ENCODE measurements at places on chromosomes 2 and 18.
A peak's percentile ranks its signal among the peaks of the same experiment; 100 is the strongest.

GRCh38 chr2:55109219-55109891, 59.1 kb upstream of the RTN4 start:
- DNase-seq, result peak; percentile 81

- DNase-seq, result no peak
These were observed at the start of gene YES1 for GRCh38 chr18:811892-812375. Gene YES1, minus strand, starts transcription at chr18:812242. Its CDS starts 55,415 bp downstream, at chr18:756827.

DNA sequence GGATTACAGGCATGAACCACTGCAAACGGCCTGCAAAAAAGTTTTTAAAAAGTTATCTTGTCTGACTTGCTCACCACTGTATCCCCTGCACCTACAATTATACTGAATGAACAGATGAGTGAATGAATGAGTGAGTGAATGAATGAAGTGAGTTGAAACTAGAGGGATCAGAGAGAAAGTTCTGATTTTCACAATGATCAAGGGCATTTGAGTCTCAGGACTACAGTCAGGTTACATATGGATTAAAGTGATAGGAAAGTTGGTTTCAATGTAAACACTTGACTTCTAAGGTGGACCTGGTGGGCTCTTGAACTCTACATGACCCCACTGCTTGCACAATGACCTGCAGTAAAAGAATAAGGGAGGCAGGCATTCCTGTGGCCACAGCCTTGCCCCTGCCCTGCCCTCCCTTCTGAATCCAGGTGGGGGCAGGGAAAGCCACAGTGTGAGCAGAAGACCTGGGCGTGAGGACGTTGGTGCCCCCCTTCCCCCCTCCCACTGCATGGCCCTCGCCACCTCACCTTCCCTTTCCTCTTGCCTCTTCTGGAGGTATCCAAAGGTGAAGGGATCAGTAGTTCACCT, 10.7 kb downstream of the C2orf80 start:
- peak; percentile 60 for DNase-seq

DNA sequence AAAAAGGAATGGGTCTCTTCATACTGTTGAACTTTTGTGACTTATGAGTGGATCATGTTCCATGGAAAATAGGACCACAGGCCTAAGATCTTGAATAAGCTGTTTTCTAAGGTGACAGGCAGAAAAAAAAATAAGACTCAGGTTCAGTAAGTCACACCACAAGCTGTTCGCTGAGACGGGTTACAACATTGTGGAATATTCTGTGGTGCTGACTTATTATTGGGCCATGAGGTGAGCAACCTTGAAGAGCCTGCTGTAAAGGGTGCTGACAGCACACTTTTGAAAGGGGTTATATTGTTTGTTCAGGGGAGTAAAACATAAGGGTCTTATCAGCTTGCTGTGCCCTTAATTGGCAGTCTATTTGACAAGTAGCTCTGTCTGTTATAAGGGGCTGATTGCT, 439.8 kb upstream of the SLC14A2 start:
- DNase-seq, result peak; percentile 24

GRCh38 chr18:74078257-74078656, 69.4 kb downstream of the FBXO15 start:
- DNase-seq, result no peak

DNA sequence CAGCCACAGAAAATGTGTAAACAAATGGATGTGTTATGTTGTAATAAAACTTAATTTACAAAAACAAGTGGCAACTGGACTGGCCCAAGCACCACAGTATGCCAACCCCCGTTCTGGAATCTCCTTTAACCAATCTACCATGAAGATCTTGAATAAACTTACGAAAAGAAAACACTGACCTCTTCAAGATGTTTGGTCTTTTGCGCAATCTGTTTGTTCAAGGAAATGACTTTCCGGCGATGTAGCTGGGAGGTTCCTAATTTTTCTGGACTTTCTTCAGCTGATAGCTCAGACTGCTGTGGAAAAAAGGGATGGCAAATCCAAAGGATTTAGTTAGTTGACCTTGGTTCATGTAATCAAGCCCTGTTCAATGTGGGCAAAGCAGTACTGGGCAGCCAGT, 55.7 kb downstream of the CCDC93 start:
- peak; percentile 98 for DNase-seq

DNA sequence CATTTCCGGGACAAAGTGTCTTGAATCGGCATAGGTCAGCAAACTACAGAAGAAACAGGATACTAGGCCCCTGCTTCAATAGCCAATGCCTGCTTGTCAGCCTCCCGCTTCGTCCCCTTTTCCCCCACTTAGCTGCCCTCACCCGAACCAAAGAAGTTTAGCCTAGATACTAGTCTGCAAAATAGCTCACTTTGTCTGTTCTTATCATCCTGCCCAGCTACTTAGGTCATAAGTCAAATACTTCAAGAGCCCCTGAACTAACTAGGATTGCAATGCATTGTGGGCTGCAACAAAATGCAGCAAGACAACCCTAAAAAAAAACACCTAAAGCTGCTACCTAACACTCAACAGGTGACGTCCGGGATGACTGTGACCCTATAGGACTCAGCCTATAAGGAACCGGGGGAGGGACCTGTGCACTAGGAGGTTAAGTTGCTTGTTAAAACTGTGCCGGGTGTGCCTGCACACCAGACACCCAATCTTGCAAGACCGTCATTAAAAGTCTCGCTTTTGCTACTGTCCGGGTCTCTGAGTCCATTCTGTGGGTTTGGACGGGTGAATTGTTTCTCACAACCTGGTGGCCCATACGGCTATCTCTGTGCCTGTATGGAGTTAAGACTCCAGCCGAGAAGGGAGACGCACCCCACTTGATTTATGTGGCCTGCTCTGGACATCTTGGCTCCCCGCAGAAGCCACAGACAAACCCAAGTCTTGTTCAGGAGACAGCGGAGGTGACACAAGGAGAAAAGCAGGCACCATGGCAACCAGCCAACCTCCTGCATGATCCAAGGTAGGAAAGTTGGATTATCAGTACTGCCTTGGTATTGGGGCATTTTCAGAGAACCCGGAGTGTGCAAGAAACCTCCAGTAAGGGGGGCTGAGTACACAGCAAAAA, 105.9 kb downstream of the HIBCH start:
- DNase-seq, result no peak

DNA sequence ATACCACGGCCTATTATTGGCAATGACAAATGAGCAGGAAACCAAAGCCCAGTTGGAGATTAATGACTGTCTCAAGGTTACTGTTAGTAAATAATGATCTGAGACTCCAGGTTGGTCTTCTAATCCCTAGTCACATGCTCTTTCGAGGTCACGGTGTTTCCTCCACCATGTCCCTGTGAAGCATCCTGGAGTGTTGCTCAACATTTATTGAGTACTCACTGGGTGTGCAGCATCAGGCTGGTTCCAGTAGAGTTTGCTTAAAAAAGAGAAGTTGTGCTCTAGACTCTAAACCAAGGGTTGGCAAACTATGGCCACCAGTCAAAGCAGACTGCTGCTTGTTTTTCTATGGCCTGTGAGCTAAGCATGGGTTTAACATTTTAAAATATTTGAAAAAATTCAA, 263.8 kb upstream of the ATP5MC3 start:
- no peak for DNase-seq

- no peak for DNase-seq
These were observed 148.1 kb downstream of the MBP start for GRCh38 chr18:76984193-76985155.

DNA sequence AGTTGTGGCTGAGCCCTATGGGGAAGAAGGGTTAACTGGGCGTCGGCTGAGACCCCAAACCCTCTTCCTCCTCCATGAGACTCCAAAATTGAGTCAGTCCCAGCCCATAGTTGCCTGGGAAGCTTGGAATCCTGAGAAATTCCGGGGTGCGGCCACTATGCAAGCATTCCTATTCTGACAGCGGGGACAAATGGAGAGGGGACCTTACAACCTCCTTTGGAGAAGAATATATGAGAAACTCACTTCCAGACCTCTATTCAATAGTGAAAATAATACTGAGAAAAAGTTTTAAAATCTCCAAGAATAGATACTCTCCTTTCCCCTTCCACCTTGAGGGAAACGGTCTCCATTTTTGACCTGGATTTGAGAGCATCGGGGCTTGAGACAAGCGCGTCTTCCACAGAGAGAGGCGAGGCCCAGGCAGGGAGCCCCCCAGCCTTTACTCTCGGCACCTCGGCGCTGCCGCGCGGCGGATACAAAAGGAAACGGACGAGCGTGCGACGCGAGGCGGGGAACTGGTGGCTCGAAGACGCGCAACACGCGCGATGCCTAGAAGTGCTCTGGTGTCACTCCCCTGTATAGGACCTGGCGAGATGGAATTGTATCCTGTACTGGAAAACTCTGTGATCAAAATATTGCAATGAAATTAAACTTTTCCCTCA, 11.1 kb downstream of the NR4A2 start:
- DNase-seq, result no peak

DNA sequence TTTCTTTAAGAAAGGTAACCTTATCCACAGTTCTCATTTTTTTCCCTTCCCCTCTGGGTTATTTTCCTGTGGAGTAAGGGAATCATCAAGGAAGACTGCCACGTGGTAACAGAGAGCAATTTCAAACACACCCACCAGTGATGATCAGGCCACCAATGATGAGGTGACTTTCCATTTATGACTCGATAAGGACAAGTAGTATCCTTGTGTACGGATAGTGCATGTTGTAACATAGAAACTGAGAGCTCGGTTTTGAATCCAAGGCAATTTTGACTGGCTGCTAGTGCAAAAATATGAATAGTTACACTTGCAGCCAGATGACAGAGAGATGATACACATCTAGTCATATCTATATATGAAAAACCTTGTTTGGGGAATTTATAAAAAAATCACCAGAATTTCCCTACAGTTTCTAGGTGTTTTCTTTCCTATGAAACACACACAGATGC, 143.6 kb upstream of the TCF4 start:
- no peak for DNase-seq

GRCh38 chr2:73516033-73516432, 126.2 kb downstream of the NAT8 start:
- DNase-seq, result peak; percentile 8

DNA sequence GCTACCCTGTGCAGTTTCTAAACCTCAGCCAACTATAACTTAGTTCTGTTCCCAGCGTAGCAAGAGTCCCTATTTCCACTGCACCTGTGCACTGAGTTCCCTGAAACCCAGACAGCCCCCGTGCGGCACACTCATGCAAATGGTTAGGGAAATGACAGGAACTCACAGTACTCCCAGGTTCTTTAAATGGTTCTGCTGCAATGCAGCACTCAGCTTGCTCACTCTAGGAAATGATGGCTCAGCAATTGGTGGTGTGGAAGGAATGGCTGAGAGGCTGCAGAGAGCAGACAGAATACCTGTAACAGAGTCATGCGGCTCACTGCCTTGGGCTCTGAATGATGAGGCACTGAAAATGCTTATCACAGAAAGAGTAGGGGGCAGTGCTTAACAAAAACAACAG, 143.0 kb downstream of the RAD51AP2 start:
- DNase-seq, result peak; percentile 19

DNA sequence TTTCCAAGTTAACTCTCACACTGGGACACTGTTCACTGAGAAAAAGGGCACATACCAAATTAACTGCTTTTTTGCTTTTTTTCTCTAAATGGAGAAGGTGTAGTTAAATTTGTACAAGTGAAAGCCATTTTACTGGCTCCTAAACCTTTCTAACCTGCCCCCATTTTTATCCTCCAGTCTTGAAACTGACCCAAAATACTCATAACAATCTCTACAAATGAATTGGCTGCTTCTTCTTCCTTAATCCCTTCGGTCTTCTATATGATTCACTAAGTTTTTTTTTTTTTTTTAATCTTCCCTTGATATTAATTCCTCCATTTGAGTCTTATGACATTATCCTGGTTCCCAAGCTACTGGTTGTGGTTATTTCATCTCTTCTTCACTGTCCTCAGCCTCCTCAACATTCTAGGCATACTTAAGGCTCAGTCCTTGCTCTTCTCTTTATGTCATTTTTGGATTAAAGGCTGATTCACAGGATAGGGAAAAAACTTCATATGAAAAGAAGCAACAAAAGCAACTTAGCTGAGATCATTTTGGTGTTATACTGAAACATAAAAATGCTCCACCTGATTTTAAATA, 19.8 kb downstream of the ORC2 start:
- DNase-seq, result no peak

GRCh38 chr2:18821431-18821830, 232.1 kb upstream of the NT5C1B start:
- DNase-seq, result no peak

- no peak for DNase-seq
These were observed 312.4 kb upstream of the MEIS1 start for GRCh38 chr2:66122516-66122915.

- no peak for DNase-seq
These were observed at the start of gene ADCYAP1 for GRCh38 chr18:904218-905090. Gene ADCYAP1, plus strand, starts transcription at chr18:904871. Its CDS starts 516 bp downstream, at chr18:905387.

DNA sequence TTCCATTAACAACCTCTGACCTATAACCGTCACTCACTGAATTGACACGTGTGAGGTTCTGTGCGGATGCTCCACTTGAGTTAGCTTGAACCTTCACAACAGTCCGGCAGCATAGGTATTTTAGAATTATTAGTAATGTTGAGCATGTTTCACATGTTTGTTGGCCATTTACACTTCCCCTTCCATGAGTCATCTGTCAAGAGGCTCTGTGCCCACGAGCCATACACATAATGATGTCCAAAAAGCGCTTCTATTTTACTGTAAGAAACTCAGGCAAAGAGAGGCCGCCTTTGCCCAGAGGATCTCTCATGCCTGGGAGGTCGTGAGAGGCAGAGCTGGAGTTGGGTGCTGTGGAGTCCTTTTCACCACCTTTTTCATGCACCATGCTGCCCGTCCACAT, 28.9 kb upstream of the TMEM214 start:
- peak; percentile 27 for DNase-seq

- DNase-seq, result no peak
These were observed 143.5 kb upstream of the MMADHC start for GRCh38 chr2:149731079-149731478.

DNA sequence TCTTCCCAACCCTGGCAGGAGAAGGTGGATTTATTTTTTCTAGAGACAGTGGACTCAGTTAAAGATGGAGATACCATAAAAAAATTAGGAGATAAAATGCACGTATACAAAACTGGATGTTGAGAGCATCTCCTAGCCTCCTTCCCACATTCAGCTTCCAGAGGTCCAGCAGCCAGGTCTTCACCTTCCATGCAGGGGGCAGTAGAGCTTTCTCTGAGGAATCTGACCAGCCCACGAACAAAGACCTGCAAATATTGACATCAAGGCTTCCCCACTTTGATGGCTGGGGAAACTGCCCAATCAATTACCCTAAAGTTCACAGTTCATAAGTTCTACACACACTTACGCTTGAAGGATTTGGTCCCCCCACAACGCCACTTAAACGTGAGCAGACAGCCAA, 24.5 kb downstream of the AQP4 start:
- DNase-seq, result no peak

- DNase-seq, result peak; percentile 59
These were observed 2.7 kb downstream of the ID2 start for GRCh38 chr2:8684540-8684877.

- DNase-seq, result no peak
These were observed 209.8 kb downstream of the KCNJ3 start for GRCh38 chr2:154908327-154908726.

DNA sequence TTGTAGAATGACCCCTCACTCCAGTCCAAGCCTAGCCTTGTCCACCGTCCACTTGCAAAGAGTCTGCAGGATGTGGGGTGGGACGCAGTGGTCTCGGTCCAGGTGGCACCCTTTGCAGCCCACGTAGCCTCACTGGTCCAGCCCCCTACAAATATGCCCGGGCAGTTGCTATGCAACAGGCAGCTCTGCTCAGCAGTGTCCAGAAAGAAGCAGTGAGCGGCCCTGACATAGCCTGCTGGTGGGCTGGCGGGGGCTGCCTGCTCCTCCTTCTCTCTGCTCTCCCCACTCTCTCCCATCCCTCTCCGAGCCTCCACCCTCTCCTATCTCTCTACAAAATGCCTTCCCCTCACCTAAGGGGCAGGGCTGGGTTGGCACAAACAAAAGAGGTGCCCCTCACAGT, 233.4 kb downstream of the CELF4 start:
- no peak for DNase-seq

Measured in renal cortical epithelial cell (primary cell).